ENCODE measurements at places on chromosomes 5 and 9.
A peak's percentile ranks its signal among the peaks of the same experiment; 100 is the strongest.

DNA sequence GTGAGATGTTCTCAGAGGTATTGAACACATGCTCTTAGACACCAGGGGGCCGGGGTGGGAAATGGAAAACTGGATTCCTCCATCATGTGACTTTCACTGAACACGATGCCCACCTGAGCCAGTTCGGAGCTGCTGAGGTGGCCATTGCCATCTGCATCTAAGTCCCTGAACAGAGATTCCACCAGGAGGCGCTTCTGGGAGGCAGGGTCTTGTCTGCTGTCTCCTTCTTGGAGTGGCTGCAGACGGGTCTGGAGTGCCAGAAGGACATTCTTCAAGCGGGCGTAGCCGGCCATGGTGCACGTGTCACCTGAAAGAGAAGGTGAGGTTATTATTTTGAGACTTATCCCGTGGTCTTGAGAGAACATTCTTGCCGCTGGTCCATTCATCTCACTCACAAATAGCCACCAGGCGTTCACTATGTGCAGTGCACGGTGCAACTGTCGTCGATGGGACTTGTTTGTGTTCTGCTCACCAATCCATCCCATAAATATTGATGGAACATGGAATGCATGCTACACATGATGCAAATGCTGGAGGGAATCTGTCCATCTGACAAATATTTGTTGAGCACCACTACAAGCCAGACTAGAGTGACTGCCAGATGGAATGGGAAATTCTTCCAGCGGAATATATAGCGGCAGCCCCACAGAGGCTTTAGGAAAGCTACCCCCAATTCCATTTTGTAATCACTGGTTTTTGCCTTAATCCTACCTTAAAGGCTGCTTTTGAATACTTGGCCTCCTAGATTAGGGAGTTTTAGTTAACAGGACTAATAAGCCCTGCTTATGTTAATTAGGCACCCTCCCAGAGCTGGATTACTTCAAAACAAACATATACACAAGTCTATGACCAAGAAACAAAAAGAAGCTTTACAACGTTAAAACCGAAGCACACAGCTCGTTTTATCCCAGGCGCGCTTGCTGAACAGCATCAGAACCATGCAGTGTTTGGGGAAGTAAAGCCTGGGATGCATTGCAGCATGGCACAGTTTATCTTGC is 264.8 kb downstream of the HSPA4 start:
- H3K4me3 ChIP-seq = no peak overlapping the region
- DNase-seq = no peak
- H3K36me3 ChIP-seq = no peaks in the 10 kb centered on the region
- peaks cover under 1% of the 10 kb centered on the region for H3K4me1 ChIP-seq

- peak overlapping the region; percentile 79 for H3K4me3 ChIP-seq
- peak overlapping the region; percentile 84 for H3K27ac ChIP-seq
- peak; percentile 31 for DNase-seq
- peaks cover 12% of the 10 kb centered on the region for H3K36me3 ChIP-seq
- H3K27me3 ChIP-seq = no peaks in the 10 kb centered on the region
Measured at GRCh38 chr5:154757814-154758406, 2.7 kb downstream of the LARP1 start.

- H3K36me3 ChIP-seq = no peaks in the 10 kb centered on the region
- H3K27me3 ChIP-seq = no peaks in the 10 kb centered on the region
- no peaks in the 10 kb centered on the region for H3K4me1 ChIP-seq
- no peak overlapping the region for H3K4me3 ChIP-seq
Measured at GRCh38 chr9:115690786-115691496, 462.6 kb upstream of the PAPPA start.

DNA sequence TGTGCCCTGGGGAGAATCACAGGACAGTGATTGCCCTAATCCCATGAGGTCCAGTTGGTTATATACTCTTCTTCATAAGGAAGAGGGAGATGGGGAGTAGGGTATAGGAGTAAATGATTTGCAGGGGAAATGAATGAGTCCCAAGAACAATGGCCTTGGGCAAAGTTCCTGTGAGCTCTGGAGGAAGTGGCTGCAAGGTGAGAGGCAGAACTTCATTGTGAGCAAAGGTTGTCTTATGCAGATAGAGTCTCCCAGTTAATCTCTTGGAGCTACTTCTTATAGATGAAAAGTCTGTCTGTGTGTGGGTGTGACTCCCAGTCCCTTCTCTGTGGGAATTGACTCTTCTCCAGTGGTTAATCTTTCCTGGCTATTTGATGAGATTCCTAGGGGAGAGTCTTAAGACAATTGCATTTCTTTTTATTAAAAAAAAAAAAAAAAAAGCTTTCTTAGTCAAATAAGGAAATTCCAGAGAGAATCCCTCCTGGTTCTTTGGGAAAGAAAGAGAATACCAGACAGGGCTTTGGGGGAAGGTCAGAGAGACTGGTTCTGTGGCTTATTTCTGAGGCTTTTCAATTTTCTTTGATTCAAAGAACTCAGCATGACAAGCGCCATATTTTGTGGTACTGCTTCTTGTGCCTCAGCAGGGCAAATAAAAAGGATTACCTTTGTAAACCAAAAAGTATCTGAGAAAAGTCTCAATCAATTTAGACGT is 33.6 kb upstream of the MEGF10 start:
- no peak overlapping the region for H3K4me3 ChIP-seq
- no peaks in the 10 kb centered on the region for H3K36me3 ChIP-seq
- DNase-seq = no peak
- no peak overlapping the region for H3K27ac ChIP-seq
- H3K27me3 ChIP-seq = no peaks in the 10 kb centered on the region

DNA sequence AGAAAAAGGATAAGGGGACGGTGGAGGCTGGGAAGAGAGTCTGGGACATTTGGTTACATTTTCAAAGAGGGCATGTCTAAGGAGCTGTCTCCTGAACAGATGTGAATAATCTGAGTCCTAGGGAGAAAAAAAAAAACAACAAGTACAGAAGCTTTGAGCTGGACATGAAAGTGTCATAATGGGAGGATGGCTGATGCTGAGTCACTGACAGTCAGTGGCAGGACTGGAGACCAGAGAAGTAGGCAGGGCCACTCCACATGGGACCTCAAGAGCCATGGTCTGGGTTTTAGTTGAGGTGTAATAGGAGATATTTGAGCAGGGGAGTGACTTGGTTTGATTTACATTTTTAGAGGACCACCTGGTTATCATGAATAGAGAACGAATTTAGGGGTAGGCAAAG is 70.6 kb downstream of the DPYSL3 start:
- H3K27ac ChIP-seq = no peak overlapping the region
- H3K36me3 ChIP-seq = no peaks in the 10 kb centered on the region
- no peaks in the 10 kb centered on the region for H3K4me1 ChIP-seq

DNA sequence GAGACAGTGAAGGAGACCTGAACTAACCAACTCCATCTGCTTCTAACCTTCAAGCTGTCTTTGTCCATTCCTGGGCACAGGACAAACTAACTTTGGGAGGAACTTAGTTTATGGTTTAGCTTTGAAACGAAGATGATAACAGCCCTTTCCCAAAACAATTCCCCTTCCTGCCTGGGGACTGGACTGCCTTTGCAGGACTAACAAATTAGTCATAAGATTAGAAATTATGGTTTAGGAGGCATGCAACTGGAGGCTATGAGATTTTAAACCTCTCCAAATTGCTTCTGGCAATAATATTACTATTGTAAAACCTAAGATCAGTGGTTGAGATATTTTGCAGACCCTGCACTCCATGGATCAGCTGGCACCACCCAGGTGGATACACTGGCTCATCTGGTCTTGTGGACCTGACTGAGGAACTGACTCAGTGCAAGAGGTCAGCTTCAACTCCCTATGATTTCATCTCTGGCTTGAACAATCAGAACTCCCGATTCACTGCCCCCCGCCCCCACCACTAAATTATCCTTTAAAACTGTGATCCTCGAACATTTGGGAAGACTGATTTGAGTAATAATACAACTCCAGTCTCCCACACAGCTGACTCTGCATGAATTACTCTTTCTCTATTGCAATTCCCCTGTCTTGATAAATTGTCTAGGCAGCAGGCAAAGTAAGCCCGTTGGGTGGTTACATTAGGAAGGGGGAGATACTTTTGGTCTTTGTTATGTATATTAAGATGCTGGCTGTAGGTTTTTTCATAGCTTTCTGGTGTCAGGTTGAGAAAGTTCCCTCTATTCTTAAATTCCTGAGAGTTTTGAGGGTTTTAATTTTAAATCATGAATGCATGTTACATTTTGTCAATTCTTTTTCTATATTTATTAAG is 213.3 kb downstream of the TSSK1B start:
- no peak overlapping the region for H3K27ac ChIP-seq
- H3K36me3 ChIP-seq = no peaks in the 10 kb centered on the region
- DNase-seq = no peak
- H3K4me1 ChIP-seq = no peaks in the 10 kb centered on the region
- no peak overlapping the region for H3K4me3 ChIP-seq
- H3K27me3 ChIP-seq = peaks cover 4% of the 10 kb centered on the region

Data from activated naive CD4-positive, alpha-beta T cell treated with anti-CD3 and anti-CD28 coated beads, Interleukin-2, amount 10 ng/mL, durations not matched to agents 7 days and 5 days (primary cell).